Stimulated activated effector memory CD8-positive, alpha-beta T cell treated with anti-CD3 and anti-CD28 coated beads, Interleukin-12 subunit alpha, Interleukin-12 subunit beta, amount 100 ng/mL, for 72 hours (primary cell): ENCODE measurements at places on chromosomes 3 and 15.

GRCh38 chr15:69087366-69087976 is 73.0 kb upstream of the GLCE start:
- DNase-seq: no peak

DNA sequence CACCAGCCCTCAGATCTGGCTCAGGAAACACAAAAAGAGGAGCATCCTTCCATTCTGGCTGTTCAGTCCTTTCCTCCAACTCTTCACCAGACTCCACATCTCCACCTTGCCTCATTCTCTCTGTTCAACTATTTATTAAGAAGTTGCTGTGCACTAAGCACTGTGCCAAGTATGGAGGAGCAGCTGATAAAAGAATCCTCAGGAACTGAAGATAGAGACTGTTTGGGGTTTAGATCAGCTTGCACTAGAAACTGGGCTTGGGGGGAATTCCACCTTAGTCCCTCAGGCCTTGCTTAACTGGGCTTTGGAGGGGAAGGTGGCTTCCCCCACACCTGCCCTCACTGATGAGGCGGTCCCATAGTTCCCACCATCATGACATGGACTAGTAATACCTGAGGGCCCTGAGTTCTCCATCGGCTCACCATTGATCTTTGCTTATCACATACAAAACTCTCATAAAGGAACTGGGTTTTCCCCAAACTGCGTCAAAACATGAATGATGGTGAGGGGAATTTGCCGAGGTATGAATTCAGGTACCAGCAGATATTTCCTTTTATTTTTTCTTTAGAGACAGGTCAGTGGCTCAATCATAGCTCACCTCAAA is 1.7 kb upstream of the CCR8 start:
- DNase-seq: no peak

DNA sequence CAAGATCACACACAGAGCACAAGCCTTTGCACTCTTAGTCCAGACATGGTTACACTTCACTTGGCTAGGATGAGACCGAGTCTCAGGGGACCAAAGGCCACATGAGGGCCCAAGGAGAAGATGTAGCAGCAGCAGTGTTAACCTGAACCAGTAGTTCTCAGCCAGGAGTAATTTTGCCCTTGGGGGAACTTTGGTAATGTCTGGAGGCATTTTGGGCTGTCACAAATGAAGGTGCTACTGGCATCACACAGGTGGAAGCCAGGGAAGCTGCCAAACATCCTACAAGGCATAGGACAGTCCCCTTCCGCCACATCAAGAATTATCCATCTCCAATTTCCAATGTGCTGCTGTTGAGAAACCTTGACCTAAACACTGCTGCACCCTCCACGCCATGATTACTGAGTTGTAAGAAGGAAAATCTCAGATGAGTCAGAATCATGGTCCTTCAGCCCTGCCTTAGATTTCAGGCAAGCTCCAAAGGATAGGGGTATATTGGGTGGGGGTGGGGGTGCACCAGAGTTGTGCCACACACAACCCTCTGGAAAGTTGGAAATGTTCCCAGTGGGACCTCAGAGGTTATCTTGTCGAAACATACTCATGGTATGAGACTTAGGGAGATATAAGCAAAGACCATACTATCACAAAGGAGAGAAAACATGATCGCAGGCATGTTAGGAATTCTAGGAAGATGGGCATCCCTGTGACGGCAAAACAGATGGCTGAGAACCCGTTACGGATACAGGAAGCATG is 36.2 kb downstream of the SEMA5B start:
- no peak for DNase-seq

- DNase-seq: peak; percentile 79
These were observed 66.9 kb upstream of the PRR23C start for GRCh38 chr3:139111392-139112229.

DNA sequence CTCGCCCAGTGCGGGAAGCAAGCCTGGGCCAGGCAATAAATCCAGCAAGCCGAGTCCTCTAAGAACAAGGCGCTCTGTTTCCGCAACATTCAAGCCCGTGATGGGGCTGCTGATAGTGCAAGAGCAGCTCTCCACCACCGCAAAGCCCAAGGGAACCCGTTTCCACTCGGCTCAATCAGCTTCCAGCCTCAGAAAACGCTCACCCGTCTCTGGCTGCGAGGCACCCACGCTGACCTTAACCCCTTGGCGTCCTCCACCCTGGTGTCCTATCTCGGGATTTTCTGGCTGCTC is 17.8 kb downstream of the SPATA12 start:
- no peak for DNase-seq

GRCh38 chr15:99368743-99369142 is 117.5 kb downstream of the LRRC28 start:
- no peak for DNase-seq

GRCh38 chr3:15750143-15750542 is 47.6 kb downstream of the ANKRD28 start:
- DNase-seq: no peak

DNA sequence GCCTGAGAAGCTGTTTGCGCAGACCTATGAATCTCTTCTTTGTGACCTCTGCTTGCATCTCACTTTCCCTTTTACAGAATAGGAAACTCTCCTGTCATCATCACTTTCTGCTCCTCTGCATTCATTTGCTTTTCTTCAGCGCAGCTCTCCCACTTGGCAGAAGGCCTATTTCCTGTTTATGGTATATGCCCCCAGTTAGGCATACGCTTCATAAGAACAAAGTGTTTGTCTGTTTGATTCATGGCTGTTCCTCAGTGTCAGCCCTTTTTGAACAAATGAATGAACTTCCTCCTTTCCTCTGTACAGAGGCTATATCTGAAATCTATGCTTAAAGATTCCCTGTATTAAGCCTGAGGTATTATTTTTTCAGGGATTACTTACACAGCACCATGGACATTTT is 1216.9 kb upstream of the GBE1 start:
- DNase-seq: no peak

DNA sequence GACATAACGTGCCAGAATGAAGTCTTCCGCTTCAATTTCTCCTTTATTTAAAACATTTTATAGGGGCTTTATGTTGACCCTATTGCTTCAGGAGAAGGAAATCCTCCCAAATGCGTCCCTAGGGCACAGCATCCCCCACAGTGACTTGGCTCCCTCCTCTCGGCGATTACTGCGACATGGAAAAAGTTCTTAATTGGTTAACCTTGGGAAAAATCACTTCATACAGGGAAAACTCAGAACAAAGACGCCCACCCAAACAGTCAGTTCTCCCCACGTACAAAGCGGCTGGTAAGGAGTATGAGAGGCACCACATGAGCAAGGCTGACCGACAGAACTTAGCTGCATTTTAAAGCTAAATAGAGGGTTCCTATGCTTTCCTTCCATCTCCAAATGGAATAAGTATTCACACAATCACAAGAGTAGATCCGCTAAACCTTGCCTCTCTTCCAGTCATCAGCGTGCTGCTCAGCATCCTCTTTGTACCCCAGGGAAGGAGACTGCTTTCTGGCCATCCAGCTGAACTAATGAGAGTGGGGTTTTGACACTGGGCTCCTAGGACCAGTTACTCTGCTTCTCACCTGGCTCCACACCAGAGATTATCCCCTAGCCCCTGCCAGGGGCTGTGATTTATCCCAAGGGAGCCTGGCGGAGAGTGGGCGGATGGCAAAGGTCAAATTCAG is 415.3 kb upstream of the WNT5A start:
- no peak for DNase-seq

DNA sequence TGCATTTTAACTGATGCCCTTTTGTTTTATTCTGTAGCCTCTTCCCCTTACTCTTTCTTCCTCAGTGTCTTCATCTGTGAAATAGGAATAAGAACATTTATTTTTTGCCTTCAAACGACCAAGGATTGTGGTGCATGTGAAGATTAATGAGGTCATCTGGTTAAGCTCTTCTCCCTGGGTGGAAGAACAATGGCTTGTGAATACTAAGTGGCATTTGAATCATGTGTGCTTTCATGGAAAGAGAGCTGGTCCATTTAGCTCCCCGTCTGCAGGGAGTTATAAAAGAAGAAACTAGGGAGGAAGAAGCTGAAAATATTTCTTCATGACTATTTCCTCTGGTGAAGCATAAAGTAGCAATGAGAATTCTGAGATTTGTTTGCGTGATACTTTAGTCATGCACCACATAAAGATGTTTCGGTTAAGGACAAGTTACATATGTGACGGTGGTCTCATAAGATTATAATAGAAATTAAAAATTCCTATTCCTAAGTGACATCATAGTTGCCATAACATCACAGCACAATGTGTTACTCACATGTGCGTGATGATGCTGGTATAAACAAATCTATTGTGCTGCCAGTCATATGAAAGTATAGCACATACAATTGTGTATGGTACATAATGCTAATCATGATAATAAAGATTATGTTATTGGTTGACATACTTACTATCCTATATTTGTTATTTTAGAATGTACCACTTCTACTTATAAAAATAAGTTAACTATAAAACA is 374.3 kb downstream of the RBMS3 start:
- DNase-seq: no peak

DNA sequence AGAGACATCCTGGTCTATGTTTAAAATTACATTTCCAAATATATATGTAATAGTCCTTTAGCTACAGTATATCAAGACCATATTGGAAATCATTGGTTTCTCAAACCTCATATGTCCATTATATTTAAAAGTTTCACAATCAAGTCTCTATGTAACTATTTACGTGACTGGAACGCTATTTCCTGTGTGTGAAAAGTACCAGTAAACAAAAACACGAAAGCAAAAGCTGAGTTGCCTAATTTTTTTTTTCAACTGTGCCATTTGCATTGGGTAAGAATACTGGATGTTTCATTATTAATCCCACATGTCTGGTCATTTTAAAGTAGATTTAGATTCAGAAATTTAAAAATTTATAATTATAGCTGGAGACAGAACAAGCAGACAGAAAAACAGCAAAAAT is 381.4 kb downstream of the TBC1D5 start:
- DNase-seq: no peak

GRCh38 chr15:40285554-40286011 is 2.7 kb upstream of the ANKRD63 start:
- DNase-seq: no peak

DNA sequence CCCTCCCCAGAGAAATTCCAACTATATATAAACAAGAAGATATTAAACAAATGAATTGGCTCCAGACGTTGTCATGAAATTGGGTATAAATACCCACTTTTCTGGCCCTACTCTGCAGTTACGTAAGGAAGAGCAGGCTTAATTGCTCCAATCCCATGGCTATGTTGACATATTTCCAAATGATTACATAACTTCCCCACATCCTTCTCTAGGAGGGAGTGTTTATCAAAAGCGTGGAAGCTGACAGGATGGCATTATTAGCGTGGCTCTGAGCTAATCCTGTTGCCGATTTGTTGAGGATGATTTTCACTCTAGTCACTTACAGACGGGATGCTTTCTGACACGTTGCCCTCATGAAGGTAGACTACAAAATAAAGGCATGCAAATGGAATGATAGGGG is 347.5 kb upstream of the TMCO5A start:
- no peak for DNase-seq

GRCh38 chr15:88376574-88377174 is 90.5 kb downstream of the MRPL46 start:
- DNase-seq: no peak

DNA sequence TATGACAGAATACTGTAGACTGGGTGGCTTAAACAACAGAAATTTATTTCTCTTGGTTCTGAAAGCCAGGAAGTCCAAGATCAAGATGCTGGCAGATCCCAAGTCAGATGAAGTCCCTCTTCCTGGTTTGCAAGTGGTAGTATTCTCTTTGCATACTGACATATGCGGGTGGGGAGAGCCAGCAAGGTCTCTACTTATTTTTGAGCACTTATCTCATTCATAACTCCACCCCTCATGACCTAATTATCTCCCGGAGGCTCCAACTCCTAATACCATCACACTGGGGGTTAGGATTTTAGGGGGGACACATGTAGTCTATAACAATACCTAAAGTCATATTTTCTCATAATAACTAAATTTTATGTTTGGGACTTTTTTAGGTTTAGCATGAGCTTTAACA is 65.3 kb downstream of the BLM start:
- DNase-seq: no peak

DNA sequence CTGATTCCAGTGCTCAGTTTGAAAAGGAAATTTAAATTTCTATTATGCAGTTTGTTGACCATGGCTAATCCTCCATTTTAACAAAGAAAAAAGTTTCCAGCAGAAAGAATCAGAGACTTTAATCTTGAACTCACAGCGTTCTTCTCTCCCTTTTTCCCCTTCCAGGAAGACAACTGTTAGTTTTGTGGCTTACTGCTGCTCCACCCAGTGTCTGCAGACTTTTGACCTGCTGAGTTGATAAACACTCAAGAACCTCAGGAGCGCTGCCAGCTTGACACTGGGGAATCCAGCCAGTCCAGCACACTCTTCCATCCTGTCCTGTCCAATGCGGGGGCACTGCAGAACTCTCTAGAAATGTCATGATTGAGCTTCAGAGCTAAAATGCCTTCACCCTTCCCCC is 134.6 kb downstream of the LRRC28 start:
- no peak for DNase-seq

GRCh38 chr3:120170223-120170622 is 76.0 kb upstream of the GSK3B start:
- no peak for DNase-seq

- no peak for DNase-seq
These were observed 136.1 kb upstream of the IGSF10 start for GRCh38 chr3:151596940-151597339.

DNA sequence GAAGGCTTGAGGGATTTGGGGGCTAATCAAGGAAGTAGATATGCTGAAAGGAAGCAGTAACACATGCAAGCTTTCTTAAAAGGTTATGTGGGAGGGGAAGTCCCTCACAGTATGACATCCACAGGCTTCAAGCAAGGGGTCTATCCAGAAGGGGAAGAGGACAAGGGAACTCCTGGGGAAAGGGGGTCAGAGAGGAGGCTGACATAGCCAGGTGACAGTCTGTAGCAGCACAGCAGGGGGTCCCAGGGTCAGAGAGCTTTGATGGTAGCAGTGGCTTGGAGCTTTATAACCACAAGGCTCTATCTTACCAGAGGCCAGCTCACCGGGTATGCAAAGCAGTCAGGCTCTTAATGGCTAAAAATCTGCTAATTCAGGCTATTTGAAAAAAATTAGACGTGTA is 150.6 kb upstream of the NSMCE3 start:
- no peak for DNase-seq

GRCh38 chr3:8458711-8459110 is 42.9 kb upstream of the LMCD1 start:
- no peak for DNase-seq

GRCh38 chr15:77818484-77819047 is 185.9 kb upstream of the LINGO1 start:
- no peak for DNase-seq

- no peak for DNase-seq
These were observed 173.4 kb upstream of the TP63 start for GRCh38 chr3:189457631-189458412.

- no peak for DNase-seq
These were observed 238.6 kb upstream of the TMC3 start for GRCh38 chr15:81612631-81613030.

GRCh38 chr15:70502529-70502928 is 260.8 kb downstream of the UACA start:
- DNase-seq: no peak

GRCh38 chr15:64070106-64070505 is 23.5 kb downstream of the CIAO2A start:
- DNase-seq: no peak

DNA sequence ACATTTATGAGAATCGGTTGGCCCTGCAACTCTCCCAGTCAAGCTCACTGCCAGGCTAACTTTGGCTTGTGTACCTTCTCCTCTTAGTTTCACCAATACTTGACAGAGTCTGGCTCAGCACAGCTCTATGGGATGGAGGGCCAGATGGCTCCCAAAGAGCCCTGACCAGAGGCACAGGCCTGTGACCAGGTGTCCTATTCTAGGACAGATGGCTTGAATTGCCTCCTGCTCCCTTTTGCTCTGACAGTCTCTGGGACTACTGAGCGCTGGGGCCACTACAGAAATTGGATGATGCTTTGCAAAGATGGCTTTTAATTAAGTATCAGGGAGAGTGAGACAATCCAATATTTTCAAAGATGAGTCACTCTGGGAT is 10.3 kb upstream of the ARID3B start:
- no peak for DNase-seq
